NCI-H2081 treated with DMSO at 0.1 percent for 48 hours (cell line): ENCODE measurements at places on chromosomes 6 and 20.
A peak's percentile ranks its signal among the peaks of the same experiment; 100 is the strongest.

DNA sequence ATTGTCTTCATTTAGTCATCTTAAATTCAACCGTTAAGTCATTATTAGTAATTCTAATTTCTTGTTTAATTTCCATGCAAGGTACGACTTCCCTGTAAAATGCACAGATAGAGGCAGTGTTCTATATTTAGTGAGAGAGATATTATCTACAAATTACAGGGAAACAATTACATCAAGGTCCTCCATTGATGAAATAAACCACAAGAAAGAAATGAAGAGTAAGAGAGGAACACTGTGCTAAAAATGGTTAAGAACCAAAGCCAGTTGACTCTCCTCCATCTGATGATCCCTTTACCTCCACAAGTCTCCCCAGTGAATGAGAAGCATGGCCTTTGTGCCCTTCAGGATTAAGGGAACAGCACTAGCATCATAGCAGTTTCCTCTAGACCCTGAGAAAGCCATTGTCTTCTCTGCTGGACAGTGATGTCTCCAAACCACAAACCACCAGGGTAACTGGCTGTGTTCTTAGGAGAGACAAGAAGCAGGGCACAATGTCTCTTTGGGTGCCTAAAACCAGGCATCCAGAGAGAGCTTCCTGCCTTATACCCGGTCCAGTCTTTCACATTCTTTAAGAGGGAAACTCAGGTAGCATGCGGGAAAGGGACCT, 38.1 kb downstream of the IRF4 start:
- no peak for DNase-seq

DNA sequence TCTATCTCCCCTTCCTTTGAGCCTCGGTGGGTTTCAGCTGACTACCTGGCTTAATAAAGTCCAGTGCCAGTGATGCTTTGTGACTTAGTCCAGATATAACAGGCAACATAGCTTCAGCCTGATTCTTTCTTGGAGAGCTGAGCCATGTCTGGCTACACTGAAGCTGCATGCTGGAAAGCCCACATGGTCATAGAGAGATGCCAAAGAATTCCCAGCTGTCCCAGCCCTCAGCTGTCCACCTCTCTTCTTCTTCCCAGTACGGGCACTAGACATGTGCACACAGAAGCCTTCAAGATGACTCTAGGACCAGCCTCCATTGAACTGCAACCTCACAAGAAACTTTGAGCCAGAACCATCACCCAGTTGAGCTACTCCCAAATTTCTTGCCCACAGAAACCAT, 154.1 kb upstream of the MYLIP start:
- DNase-seq = no peak

GRCh38 chr6:156337801-156338200, 439.4 kb upstream of the ARID1B start:
- no peak for DNase-seq

DNA sequence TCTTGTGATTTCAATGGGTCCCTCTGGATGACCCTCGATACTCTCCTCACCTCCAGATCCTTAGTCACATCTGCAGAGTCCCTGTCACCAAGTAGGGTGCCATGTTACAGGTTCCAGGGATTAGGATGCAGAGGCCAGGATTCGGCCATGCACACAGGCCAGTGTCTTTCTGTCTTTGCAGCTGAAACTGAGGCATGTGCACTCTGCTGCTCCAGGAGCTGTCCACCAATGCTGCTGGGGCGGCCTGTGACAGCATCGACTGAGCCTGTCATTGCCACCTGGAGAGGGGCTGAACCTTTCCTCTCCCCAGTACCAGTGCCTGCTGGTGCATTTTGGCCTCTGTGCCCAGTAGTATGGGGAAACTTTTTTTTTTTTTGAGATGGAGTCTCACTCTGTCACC, 4.4 kb upstream of the RBM38 start:
- DNase-seq = no peak

- no peak for DNase-seq
Measured at GRCh38 chr6:109197061-109197460, 101.8 kb downstream of the CEP57L1 start.

DNA sequence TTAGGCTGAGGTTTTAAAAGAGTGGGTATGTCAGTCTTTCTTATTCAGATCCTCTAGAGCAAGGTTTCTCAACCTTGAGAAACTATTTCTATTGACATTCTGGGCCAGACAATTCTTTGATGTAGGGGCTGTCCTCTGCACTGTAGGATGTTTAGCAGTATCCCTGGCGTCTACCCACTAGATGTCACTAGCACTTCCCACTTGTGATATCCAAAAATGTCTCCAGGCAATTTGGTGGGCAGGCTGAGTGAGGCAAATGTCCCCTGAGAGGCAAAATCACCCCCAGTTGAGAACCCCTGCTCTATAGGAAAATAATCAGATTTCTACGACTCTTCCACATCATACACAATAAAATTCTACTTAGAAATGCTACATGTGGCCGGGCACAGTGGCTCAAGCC, 7.7 kb upstream of the ZKSCAN8 start:
- DNase-seq = peak; percentile 10

DNA sequence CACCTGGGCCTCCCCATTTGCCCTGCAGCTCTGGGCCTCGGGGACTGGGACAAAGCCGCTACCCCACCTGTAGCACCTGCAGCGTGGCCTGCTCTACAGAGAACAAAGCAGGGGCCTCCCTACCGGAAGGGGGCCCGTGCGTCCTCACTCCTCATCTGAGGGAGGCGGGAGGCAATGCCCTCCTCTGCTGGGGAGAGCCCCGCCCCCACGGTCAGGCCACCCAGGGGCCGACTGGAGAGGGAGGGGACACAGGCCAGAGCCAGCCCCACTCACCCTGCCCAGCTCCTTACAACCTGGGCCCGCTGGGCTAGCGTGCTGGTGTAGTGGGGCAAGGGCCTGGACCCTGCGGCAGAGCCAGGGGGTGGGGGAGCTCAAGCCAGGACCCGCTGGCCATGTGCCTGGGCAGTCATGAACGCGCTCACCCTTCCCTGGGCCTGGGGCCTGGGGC, 8.0 kb downstream of the LAMA5 start:
- no peak for DNase-seq

DNA sequence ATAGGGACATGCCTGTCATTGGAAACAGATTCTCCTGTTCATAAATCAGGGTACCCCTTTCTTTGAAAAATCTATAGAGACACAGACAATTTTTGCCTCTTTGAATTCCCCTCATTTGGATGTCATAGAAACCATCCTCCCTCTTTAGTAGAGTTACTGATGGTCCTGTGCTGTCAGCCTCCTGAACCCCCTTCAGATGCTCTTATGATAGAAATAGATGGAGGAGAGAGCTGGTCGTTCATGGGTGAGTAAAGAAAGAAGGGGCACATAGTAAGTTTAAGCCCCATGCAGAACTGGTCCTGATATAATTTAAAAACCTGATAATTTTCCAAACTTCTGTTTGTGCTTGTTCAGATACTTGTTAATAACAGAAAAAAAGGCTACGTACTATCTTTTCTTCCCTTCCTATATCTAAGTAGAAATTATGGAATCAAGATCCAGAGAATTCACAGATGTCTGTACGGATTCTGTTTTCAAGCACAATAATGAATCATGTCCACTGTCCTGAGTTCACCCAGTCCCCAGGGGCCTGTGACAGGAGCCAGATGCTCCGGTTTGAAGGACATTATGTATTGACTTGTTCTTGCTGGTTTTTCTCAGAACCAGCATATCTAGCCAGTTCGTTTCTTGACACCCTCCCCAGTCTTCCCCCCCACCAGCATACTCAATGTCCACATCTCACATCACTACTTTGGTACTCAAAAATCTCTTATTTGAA, 78.1 kb downstream of the NCOA7 start:
- no peak for DNase-seq

DNA sequence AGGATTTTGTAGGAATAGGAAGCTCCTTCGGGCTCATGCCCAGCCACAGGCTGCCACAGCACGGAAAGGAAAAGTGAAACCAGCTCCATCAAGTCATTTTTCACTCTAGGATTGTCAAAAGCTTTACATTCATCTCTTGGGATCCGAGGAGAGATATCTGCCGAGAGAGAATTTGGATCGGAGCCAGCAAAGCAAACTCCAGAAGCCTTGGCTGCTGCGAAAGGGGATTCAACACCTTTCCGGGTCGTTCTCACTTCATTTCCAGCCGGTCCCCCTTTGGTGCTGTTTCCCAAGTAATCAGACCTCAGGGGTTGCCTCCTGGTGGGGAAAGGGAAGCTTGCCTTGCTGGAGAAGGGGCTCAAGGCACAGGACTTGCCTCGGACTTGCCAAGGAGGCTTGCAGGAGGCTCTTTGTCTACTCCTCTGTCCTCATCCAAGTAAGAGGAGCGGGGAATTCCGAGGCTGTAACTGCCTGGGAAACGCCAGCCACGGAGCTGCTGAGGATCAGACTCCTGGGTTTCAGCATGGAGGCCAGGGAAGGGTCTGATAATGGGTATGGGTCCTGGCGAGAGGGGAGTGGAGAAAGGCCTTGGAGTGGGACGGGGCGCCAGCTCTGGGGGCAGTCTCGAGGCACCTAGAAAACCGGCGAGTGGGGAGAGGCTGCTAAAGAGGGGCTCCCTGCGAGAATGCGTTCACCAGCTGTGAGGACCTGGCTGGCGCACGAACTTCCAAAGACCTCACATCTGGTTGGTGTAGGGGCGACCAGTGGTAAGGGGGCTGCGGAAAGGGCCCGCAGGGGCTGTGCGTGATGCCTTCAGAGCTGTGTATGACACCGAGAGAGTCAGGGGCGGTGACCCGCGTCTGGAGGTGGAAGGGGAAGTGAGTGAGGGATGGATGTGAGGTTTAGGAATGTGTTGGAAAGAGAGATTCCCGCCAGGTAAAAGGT, 702 bp downstream of the ETV7 start:
- no peak for DNase-seq

DNA sequence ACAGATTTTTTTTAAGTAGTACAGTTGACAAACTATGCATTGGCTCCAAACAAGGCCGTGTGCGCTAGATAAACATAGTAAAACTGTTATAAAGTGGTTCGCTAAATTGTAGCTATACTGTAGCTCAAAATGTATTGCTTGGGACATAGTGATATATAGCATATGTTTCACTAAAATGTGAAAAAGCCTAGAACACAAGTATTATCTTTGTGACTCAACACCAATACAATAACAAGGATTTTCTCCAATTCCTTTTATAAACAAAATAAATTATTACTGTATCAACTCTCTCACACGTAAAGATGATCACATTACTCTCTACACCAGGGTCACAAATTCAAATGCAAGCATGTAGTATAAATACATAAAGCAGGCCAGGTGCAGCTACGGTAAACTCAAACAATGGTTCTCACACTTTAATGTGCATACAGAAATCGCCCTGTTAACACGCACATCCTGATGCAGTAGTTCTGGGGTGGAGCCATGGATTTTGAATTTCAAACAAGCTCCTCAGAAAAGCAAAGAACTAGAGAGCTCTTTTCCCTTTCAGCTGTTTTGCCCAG, 214.6 kb downstream of the GMDS start:
- DNase-seq = no peak

- no peak for DNase-seq
Measured at GRCh38 chr6:75572072-75572471, 29.6 kb upstream of the SENP6 start.

DNA sequence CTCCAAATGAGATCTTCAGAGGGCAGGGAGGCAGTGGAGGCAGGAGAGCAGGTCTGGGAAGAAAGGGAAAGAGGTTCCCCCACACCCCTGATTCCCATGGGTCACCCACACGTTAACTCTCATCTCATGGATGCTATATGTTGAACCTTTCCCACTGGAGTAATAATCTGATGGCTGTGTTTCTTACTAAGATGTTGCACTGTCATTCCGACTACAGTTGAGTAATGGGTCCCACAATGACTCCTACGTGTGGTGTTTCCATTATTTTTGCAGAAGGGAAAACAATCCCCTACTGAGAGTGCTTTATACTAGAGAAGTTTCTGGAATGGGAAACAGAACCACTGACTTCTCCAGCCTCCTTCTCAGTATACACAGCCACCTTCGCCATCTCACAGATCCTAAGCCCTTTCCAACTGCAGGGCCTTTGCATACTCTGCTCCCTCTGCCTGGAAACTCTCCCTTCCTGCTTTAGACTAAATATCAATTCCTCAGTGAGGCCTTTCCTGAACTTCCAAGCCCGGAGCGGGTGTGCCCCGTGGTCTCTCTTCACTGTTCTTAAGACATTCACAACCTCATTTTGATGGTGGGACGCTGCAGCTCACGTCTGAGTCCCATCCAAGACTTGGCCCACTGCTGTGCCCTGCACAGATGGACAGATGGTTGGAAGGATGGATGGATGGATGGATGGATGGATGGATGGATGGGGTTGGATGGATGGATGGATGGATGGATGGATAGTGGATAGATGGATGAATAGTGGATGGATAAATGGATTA, 238.6 kb upstream of the PMEPA1 start:
- DNase-seq = no peak

DNA sequence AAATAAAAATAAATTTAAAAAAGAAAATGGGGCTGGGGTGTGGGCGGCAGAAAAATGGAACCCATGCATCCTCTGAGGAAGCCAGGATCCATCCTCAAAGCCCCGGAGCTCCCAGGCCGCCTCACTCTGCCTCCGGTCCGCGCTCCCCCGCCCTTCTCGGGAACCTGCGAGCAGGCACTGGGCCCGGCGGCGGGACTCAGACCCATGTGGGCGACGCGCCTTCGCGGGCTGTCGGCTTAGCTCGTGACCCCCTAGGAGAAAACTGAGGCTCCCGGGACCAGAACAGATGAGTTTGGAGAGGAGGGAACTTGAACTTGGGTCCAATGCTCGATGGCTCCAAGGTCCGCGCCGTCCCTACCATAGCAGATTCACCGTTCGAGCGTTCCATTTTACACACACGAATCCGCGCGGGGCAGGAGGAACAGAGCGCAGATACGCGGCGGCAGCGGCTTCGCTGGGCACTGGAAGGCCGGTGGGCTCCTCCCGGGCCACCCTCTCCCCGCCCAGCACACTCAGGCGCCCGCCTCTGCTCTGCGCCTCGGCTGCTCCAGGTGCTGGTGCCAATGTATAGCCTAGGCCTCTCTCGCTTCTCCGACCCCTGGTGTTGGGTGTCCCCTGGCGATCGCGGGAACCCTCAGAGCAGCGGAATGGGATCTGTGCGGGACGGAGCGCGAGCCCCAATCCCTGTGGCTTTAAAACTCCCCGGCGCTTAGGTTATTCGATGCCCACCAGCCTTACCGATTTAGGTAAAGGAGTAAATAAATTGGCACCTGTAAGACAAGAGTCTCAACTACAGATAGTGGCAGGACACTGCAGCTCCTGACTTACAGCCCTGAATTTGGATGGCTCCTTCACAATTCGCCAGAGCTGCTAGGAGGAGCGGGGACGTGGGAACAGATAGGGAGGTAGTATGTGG, 39.2 kb downstream of the DPPA5 start:
- DNase-seq = no peak

DNA sequence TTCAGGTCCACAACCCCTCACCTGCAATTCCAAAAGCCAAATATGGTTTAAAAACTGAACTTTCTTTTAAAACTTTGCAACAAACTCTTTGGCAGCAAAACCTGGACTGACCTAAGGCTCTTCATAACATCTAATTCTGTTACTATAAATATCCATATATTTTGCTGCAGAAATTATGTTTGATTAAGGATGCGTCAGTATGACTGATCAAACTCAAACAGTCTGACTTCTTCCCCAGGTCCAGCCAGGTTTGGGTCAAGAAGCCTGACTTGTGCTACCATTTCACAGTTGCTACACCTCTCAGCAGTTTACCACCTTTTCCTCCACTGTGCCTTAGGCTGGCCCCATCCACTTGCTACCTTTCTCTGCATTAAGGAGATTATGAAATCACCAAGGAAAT, 127.0 kb upstream of the DUSP22 start:
- DNase-seq = no peak

- DNase-seq = no peak
Measured at GRCh38 chr6:168410554-168411011, 30.4 kb upstream of the SMOC2 start.
